ENCODE measurements at places on chromosomes 1 and 21. TPM values are rescaled to one million over a fixed set of nuclear protein-coding genes. Genes with fewer than 3 reads are reported as not detected.

Gene GJB5
- total RNA-seq, result not detected

DNA sequence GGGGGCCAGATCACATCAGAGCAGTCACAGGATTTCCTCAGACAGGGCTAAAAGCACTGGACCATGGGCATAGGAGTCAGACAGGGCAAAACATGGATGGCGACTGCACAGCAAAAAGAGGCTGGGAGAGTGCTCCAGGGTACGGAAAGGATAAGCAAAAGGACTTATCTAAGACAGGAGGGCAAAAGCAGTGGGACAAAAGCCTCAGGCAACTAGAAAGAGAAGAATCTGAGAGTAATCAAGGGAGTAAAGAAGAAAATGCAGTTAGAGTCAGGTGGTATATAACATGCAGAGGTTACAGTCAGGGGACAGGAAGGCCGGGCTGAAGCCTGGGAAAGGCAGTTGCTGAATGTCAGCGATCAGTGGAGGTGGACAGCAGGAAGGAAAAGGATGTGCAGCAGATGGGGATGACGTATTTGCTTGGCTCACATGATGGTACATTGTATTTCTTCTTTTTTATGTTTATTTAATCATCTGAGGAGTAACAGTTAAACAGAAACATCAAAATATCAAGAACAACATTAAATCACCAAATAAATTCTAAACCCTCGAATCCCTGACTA is 63.1 kb upstream of the CNN3 start:
- no peak for DNase-seq

DNA sequence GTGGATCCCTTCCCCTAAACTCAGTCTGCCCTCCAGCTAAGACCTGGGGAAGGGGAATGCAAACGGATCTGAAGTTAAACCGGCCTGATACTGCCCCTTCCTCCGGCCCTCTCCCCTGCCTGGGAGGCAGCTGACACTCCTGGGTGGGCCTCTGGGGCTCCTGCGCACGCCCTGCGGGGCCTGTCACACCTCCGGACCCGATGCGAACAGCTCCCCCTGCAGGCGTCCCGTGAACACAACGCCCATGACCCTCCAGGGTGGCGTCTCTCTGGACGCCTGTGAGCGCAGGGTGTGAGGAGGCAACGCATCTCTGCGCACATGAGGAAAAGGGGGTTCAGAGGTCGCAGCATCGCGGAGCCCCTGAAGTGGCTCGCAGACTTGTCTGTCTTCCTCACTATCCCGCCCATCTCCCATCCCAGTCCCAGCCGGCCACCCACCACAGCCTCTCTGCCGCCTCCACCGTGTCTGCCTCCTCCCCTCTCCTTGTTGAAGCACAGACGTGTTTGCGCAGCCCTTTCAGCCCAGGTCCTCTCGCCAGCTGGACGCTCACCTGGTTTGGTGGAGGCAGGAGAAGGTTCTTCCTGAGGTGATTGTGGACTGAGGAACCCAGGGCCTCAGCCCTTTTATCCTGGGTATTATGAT is 421 bp upstream of the LCE3A start:
- peak; percentile 13 for DNase-seq

- DNase-seq, result no peak
Measured at GRCh38 chr1:233673947-233674431, 60.1 kb downstream of the KCNK1 start.

GRCh38 chr1:101290119-101290921 is 53.5 kb downstream of the S1PR1 start:
- DNase-seq, result no peak

DNA sequence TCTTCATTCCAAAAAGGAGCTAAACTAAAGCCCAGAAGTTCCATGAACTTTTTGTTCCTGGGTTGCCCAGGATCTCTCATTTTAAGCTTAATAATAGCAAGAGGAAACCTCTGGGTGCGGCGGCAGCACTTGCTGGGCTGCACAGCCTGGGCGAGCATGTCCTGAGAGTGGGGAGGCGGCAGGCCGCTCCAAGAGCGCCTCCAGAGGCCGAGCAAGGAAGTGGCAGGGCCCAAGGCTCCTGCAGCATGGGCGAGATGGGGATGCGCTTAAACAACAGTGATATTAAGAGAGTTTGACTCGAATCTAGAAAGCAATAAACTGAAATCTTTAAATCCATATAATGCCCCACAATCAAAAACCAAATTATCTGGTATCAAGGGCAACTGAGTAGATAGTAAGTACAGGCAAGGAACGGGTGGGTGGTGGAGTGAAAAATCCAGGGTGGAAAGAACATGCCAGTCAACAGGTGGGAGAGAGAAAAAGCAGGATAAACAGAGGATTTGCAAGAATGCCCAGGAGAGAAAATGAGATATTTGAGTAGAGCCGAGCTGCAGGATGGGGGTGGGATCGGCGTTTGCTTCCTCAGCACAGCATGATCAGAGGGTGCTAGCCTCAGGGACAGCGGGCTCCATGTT is 14.1 kb upstream of the TNR start:
- DNase-seq, result no peak

Gene OR2T12
- total RNA-seq, result not detected

Gene POMGNT1
- total RNA-seq, result 32.0 TPM

Gene SPRR4
- total RNA-seq, result not detected

- no peak for DNase-seq
Measured at GRCh38 chr1:17084787-17085186, 31.0 kb upstream of the SDHB start.

DNA sequence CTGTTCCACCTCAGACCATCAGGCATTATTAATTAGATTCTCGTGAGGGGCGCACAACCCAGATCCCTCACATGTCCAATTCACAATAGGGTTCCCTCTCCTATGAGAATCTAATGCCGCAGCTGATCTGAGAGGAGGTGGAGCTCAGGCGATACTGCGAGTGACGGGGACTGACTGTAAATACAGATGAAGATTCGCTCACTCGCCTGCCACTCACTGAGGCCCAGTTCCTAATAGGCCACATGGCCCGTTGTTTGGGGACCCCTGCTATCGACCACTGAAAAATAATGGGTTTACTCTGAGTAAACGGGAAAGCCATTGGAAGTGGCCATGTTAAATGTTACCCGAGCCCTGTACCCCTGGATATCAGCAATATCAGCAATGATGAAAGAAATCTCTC is 65.9 kb downstream of the GRIK1 start:
- no peak for DNase-seq

DNA sequence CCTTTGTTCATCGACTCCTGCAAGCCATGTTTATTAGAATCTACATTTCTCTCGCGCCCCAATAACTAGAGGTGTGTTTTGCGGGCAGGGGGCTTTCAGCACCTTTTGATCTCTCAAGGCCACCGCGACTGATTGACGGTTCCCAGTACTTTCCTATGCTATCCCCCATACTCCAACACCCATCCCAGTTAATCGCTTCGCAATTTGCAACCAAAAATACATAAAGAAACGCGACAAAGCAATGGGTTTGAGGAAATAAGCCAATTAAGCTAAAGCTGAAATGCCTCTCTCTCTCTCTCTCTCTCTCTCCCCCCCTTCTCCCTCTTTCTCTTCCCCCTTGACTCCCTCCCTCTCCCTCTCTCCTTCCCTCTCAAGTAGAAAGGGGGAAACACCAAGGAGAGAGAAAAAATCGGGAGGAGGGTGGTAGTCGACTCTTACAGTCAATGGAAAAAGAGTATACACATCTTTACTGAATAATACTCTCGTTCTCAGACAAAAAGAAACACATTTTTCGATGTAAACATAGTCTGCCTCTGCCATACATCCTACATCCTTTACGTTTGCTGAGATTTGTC is 128.0 kb upstream of the DPYD start:
- DNase-seq, result no peak

GRCh38 chr1:212566522-212567479 is 41.8 kb upstream of the ATF3 start:
- peak; percentile 54 for DNase-seq

GRCh38 chr1:212241501-212241900 is 43.7 kb upstream of the PPP2R5A start:
- no peak for DNase-seq

Gene BSND
- total RNA-seq, result 0.05 TPM

- DNase-seq, result no peak
Measured at GRCh38 chr1:93031711-93032110, 47.4 kb upstream of the MTF2 start.

Gene KRTAP21-1
- total RNA-seq, result not detected

- no peak for DNase-seq
Measured at GRCh38 chr1:200330741-200331428, 79.0 kb downstream of the ZNF281 start.

DNA sequence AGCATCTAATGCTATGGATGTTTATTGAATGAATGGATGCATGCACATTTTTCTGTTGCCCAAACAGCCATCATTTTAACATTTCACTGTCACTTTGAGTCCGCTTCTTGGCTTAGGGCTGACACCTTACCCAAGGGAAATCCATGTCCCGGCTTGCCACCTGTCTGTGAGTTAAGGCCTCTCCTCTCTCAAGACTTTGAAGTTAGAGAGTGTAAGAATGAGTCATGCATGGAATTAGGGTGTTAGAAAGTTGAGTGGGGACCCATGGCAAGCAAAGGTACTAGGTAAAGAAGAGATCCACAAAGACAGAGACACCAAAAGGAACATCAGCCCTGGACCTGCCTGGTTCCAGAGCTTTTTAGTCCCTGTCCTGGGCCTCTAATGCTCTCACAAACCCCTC is 35.1 kb downstream of the ATP1A1 start:
- no peak for DNase-seq

DNA sequence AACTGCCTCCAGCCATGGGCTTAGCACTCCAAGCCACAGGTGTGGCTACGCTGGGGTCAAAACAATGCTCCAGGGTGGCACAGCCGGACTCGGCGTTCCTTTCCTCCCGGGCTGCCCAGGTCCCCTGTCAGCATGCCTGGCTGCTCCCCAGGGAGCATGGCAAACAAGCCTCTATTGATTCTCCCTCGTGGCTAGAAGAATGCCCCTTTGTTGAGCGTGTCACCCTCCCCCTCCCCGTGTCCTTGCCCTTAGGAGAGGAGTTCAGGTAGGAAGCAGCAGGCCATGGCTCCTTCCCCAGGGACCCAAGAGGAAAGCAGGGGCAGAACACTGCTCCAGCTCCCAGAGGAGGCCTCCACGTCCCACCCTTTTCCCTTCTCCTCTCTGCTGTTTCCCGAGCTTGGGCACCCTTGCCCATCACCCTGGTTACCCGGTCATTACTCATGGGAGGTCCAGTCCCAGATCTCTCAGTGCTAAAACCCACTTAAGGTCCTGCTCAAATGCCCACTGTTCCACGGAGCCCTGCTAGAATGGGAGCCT is 57.4 kb upstream of the CITED4 start:
- DNase-seq, result no peak

- DNase-seq, result no peak
Measured at GRCh38 chr1:63087966-63088365, 234.4 kb upstream of the FOXD3 start.

- DNase-seq, result no peak
Measured at GRCh38 chr1:20105856-20106255, 13.5 kb downstream of the PLA2G2D start.

Gene LRRC8B
- total RNA-seq, result 21.2 TPM
